ENCODE measurements at places on chromosomes 11 and 22.

- DNase-seq: no peak
Measured at GRCh38 chr11:99841885-99842284, 821.1 kb downstream of the CNTN5 start.

DNA sequence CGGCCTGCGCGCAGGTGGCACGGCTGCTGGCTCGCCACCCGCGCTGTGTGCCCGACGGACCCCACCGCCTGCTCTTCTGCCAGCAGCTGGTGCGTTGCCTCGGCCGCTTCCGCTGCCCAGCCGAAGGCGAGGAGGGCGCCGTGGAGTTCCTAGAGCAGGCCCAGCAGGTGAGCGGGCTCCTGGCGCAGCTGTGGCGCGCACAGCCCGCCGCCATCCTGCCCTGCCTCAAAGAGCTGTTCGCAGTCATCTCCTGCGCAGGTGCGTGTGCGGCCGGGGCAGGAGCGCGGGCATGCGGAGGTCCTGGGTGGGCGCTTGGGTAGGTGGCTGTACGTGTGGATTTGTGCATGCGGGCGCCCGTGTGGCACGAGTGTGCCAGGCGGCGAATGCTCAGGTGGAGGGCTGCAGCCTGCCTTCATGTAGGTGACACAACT is 8.0 kb downstream of the USP35 start:
- no peak for DNase-seq

GRCh38 chr11:87892291-87892690 is 283.0 kb downstream of the RAB38 start:
- no peak for DNase-seq

DNA sequence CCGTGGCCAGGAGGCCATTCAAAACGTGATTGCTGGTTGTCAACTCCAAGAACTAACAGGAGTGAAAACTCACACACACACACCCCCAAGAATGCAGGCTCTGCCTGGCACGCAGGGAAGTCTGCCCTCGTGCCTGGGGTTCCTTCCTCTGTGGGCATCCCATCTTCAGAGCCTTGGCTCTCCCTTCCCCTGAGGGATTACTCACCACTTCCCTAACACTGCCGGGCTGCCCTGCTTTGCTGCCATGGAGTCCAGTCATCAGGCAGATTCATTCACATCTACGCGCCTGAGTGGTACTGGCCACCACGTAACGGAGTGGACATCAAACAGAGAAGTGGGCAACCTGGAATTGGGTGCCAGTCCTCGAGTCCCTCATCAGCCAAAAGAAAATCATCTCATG is 120.7 kb upstream of the TMEM45B start:
- no peak for DNase-seq

DNA sequence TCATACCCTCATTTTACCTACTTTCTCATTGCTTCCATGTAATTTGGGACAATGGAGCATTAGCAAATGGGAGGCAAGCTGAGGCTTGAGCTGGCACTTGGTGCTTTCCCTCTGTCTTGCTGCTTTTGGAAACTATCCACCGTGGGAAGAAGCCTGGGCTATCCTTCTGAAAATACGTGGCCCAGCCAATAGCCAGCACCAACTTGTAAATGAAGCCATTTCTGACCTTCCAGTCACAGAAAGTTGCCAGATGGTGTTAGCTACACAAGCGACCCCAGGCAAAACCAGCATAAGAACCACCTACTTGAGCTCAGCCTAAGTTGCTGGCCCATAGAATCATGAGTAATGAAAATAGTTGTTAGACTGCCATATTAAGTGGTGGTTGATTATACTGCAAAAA is 18.5 kb upstream of the SPON1 start:
- no peak for DNase-seq

DNA sequence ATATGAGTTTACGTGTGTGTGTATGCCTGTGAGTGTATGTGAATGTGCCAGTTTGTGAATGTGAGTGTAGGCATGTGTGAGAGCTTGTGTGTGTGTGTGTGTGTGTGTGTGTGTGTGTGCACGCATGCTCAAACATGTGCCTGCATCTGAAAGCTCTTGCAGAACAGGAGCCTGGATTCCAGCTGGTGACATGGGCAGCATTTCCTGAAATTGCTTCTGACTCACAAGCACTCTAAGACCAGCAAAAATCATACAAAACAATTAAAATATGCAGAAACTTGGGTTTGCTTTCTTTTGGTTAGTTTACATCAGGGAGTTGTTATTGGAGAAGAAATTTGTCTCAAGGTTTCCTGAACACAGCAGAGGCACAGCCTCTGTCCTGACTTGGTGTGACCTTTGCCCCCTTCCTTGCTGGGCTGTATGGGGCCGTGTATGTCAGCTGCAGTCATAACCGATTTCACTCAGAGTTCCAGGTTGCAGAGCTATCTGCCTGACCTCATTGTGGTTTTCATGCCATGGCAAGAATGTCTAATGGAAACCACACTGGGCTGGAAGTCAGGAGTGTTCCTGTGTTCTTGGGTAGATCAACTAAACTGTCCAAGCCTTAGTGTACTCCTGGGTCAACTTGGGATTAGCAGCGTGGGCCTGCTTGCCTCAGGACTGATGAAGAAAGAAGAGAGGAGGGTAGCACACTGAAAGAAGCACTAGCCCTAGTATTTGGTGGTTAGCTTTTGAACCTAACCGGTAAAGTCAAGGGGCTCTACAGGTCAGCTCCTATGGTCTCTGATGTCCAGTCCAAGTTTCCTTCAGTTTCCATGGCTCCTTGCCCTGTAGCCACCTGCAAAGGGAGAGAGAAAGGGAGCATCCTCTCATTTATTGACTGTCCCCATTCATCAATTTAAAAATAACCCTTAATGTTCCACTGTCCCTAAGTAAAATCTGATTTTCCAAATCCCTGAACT is 143.7 kb downstream of the SNX19 start:
- no peak for DNase-seq

GRCh38 chr22:11253000-11253511 is 4274.9 kb upstream of the OR11H1 start:
- DNase-seq: no peak

GRCh38 chr11:69436041-69436982 is 45.2 kb upstream of the LINC01488 start:
- no peak for DNase-seq

GRCh38 chr11:7559398-7560283 is 45.8 kb downstream of the PPFIBP2 start:
- DNase-seq: no peak

DNA sequence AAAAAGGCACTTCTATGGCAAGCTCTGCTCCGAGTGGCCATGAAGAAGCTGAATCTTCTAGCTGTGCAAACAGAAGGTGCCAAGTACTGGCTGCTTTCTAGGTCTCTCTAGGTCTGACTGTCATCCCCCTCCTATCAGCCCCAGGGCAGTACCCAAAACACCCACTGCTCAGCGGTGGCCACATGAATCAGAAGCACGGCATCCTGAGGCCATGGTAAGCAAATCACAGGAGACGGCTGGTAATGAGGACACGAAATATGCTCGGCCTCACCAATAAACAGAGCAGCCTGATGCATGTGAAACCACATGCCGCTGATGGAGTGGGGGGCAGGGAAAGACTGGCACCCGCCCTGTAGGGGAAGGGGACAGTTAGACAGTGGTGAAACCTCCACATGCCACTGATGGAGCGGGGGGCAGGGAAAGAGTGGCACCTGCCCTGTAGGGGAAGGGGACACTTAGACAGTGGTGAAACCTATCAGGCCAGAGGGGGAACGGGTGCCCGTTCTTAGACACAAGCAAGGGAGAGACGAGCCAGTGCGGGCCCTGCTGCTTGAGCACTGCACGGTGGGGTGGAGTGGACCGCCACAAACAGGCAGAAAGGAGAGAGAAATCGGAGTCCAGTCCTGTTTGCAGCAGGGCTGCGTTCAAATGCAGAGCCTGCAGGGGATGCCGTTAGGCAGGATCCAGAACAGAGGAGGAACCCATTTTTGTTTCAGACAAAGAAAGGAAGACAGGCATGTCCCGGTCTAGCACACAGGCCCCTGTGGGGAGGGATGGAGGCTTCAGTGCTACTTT is 29.9 kb upstream of the MOB2 start:
- no peak for DNase-seq

- no peak for DNase-seq
Measured at GRCh38 chr11:27392278-27393114, 29.5 kb upstream of the CCDC34 start.

- no peak for DNase-seq
Measured at GRCh38 chr11:28738549-28738948, 630.4 kb downstream of the METTL15 start.

- no peak for DNase-seq
Measured at GRCh38 chr22:22925805-22926369, 38.3 kb downstream of the IGLL5 start.
